ENCODE measurements at places on chromosomes 7 and 10.

DNA sequence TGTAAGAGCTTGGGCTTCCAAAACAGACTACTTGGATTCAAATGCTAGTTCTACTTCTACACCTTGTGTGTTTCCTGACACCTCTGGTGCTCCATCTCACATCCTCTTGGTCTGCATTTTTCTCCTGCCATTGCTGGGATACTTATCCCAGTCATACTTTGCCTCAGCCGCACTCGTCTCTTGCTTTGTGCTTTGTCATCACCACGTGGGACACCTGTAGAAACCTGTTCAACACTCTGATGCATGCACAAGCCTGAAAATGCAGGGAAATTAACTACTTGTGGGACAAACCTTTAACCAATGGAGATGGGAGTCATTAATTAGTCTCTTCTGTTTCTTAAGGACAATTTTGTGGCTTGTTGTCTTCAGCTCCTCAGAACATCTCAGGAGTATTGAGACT lies 94.2 kb upstream of the PHYHIPL start:
- no peak for DNase-seq

DNA sequence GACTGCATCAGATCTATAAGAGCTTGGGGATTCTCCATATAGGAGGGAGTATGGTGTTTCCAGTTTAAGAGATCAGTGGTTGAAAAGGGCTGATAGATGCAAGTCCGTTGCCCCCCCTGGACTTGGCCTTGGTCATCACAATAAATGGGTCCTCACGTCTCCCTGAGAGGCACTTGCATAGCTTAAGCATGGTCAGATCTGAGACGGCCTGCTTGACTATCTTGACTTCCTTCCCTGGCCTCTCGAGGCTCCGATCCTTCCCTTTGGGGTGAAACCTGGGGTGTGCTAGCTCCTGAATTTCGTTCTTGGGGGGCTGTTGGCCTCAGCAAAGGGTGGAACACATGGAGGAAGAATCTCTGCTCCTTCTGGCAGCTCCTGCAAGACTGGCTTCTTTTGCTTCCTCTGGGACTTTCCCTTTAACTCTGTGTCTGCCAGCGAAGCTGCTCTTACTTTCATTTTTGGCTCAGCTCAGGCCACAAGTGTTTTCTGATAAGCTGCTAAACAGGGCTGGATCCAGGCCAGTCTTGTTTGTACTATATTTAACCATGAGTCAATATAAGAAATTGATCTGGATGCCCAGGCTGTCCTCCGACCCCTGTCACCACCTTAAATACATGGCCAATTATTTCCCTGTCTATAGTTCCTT lies 11.2 kb upstream of the ZNF485 start:
- DNase-seq: no peak

DNA sequence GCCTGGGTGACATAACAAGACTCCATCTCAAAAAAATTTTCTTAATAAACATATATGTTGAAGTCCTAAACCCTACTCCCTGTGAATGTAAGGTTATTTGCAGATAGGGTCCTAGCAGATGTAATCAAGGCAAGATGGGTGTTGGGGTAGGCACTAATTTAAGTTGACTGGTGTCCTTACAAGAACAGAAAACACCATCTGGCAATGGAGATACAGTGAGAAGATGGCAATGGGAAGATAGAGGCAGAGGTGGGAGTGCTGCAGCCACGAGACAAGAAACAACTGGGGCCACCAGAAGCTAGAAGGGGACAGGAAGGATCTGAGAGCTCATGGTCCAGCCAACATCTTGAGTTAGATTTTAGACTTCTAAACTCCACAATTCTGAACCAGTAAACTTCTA lies 606.4 kb downstream of the CNTNAP2 start:
- DNase-seq: no peak

- DNase-seq: no peak
Measured at GRCh38 chr10:106027240-106027639, 1137.3 kb downstream of the SORCS1 start.

DNA sequence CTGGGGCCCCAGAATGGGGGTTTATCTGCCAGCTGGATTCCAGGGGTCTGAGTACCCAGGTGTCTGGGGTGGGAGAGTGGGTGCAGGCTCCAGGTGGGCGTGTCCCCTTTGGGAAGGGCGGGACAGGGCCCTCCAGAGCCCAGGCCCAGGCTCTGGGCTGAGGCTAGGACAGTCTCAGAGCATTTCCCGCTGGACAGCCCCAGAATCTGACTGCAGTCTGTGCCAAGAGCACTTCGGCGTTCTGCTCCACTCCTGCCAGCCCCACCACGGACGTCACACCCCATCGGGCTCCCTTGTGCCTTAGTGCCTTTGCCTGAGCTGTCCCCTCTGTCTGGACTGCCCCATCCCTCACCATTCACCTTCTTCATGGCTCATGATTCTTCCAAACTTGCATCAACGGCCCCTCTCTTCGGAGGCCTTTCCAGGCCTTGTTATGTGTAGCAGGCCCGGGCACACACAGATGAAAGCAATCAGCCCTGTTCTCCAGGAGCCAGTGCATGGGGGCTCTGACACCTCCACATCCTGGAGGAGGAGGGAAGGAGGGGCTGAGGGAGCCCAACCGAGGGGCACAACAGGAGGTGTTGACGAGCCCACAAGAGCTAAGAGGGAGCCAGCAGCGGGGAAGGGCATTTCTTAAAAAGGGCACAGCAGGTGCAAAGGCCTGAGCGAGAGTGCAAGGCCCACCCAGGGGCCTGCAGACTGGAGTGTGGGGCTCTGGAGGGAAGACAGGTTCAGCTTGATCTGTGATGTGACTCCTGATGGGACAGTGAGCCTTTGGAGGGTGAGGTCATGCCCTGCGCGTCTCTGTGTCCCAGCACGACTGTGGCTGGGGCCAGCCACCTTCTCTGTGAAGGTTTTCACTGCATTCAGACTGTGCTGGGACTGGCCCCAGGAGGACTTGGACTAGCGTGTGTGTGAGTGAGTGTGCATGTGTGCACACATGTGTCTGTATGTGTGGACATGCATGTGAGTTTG lies 41.7 kb downstream of the GTF2IRD1 start:
- no peak for DNase-seq

GRCh38 chr7:151058781-151059366 lies 515 bp upstream of the SLC4A2 start:
- DNase-seq: no peak

GRCh38 chr10:130169136-130169859 lies 33.1 kb downstream of the GLRX3 start:
- no peak for DNase-seq

DNA sequence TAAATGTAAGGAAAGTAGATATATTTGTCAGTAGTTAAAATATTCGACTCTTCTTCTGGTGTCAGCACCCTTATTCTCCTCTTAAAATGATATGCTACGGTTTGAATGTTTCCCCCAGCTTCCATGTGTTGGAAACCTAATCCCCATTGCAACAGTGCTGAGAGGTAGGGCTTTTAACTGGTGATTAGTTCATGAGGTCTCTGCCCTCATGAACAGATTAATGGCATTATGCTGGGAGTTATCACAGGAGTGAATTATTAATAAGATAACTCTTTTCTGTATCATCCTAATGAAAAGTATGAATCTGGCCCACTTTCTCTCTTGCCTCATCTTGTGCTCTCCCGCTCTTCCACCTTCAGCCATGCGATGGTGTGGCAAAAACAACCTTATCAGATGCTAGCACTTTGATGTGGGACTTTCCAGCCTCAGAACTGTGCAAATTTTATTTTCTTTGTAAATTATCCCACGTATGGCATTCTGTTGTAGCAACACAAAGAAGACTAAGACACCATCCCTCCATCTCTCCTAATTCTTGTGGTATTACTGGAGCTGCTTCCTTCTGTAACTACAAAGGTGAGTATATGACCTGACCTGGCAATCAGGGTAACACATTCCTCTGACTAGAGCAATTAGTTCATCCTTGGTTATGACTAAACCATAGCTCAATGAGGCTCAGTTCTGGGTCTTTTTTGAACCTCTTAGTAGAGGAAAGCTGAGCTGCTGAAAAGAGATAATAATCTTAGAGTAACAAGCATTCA lies 171.1 kb upstream of the TMEM196 start:
- no peak for DNase-seq

GRCh38 chr10:7417807-7418206 lies 7.0 kb upstream of the SFMBT2 start:
- DNase-seq: no peak

GRCh38 chr7:3537210-3537875 lies 236.3 kb downstream of the SDK1 start:
- no peak for DNase-seq

- DNase-seq: no peak
Measured at GRCh38 chr7:100682228-100682741, 8.7 kb downstream of the GNB2 start.

DNA sequence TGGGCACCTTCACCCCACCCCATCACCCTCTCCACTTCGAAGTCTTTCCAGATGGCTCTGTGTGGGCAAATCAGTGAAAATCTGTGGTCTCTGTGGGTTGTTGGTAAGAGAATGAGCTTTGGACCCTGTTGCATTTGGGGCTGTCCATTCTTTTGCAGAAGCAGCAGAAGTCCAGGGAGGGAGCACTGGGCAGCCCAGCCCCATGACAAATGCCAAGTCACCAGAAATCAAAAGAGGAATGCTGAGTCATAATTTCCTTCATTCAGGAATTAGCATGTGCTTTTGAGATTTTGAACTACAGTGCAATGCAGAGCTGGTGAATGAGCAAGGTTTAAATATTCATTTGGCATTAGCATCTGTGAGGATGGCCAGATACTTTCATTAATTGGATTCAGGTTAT lies 556.2 kb downstream of the LRMDA start:
- no peak for DNase-seq

DNA sequence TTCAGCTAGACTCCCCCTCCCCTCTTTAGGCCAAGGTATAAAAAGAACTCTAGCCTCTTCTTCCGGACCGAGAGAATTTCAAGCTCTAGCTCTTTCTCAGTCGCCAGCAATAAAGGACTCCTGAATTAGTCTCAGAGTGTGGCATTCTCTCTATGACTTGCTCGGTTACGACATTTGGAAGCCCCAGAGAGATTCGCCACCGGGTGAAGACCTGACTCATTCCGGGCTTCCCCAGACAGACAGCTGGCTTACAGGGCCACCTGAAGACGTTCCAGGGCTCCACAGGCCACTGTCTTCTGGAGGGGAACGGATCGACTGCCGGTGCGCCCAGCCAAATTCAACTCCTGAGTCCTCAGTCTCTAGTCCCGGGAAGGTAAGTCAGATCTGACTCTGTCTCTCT lies at the start of gene AKR1B15:
Gene AKR1B15 (plus strand): TSS at position 234 of the 400 bp plus-strand sequence. CDS start 15,510 bp downstream, outside the sequence.
- DNase-seq: no peak

- no peak for DNase-seq
Measured at GRCh38 chr7:134721171-134721570, 58.3 kb upstream of the CALD1 start.

DNA sequence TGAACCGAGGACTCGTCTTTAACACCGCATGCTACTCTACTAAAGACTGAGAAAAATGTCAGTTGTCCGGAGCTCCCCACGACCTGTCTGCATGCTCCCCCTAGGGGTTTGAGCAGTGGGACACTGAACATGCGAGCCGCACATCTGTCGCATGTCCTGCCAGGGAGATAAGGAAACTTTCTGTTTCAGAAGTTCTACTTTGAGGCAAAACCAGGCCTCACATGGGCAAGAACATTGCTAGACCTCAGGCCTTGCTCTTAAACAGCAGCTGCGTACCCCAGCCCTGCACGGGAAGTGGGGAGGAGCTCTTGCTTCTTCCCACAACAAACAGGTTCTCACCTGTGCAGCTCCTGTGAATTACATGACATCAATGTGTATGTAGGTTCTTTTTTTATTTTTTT lies 30.3 kb upstream of the HERPUD2 start:
- no peak for DNase-seq

DNA sequence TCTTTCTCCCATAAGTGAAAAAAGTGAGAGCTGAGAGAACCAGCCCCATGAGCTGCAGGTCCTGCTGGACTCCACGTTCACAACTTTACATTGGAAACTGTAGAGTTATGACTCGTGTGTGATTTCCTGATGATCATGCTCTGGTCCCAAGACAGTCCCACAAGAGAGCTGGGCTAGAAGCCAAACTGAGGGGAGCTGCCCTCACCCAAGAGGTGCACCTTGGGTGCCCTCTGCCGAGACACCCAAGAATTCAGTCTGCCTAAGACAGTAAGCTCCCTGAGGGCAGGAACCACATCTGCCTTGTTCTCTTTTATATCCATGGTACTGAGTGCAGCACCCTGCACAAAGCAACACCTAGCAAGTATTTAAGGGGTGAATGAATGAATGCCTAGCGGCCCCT lies 112.8 kb upstream of the SFMBT2 start:
- no peak for DNase-seq

DNA sequence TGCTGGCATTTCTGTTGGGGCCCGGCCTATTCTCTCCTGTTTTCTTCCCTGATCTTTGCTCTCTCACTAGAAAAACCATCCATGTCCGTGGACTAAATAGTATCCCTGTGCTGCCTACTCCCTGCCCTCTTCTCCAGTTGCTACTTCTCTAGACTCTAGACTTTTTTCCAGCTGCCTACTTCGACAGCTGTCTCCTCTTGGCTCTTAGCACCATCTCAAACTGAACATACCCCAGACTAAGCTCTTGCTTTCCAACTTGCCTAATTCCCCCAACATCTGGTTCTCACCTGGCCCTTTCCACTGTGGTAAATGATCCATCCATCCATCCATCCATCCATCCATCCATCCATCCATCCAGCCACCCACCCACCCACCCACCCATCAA lies 19.5 kb downstream of the ADCYAP1R1 start:
- DNase-seq: no peak

GRCh38 chr7:105452085-105452484 lies 63.4 kb upstream of the SRPK2 start:
- no peak for DNase-seq

DNA sequence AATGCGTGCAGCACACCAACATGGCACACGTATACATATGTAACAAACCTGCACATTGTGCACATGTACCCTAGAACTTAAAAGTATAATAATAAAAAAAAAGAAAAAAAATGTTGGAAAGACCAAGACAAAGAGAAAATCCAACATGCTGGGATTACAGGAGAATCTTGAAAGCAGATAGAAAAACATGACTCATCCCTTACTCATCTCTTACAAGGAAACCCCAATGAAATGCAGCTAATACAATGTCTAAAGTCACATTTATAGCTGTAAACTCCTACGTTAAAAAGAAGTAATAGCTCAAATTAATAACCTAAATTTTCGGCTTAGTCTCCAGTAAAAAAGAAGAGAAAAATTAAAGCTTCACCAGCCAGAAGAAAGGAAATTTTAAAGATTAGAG lies 47.5 kb upstream of the DGKB start:
- no peak for DNase-seq

- DNase-seq: no peak
Measured at GRCh38 chr10:28217848-28218247, 85.0 kb downstream of the MPP7 start.

GRCh38 chr7:26856176-26856985 lies 8.0 kb downstream of the SKAP2 start:
- DNase-seq: no peak

- DNase-seq: no peak
Measured at GRCh38 chr7:97460433-97460832, 271.5 kb upstream of the TAC1 start.

GRCh38 chr10:50809596-50809995 lies 69.9 kb downstream of the ASAH2B start:
- DNase-seq: no peak

DNA sequence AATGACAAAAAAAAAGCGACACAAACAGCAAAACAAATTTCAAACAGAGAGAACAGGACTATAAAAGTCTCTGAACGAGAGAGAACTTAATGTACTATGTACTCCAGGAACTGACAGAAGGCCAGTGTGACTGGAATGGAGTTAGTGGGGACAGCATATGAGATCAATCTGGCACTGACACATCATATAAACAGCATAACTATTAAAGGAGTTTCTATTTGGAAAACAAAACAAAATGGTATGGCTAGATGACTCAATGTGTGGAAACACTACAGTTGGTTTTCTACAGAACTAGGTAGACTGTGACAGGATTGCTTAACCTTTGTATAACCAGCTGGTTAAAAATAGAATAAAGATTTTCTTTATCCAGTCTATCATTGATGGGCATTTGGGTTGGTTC lies 232.9 kb upstream of the KAT6B start:
- no peak for DNase-seq

Measured in stimulated activated CD8-positive, alpha-beta memory T cell treated with anti-CD3 and anti-CD28 coated beads, Interleukin-7, amount 100 ng/mL, for 1 hour (primary cell).